ENCODE measurements at places on chromosomes 1 and 21. TPM values are rescaled to one million over a fixed set of nuclear protein-coding genes. Genes with fewer than 3 reads are reported as not detected.

Gene FAM110D
- 20.0 TPM for total RNA-seq

Gene TNFRSF14
- 21.2 TPM for total RNA-seq

Gene IQCC
- 5.9 TPM for total RNA-seq

DNA sequence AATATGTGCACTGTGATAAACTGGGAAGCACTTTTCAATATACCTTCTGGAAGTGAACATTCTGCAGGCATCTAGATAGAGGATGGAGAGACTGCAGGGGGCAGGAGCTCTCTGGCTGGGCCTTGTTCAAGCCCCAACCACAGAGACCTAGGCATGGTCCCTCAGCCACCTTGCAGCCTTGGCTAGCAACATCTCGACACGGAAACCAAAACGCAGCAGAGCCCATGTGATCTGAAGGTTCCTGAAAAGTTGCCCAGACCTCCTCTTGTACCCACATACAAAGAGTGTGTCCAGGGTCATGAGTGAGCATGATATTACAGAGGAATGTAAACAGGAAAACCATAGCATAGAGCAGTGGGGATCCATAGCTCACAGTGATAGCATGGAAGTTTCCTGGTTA lies 33.1 kb upstream of the SAMD11 start:
- no peak overlapping the region for H3K4me3 ChIP-seq
- no peak overlapping the region for H3K27ac ChIP-seq
- no peaks in the 10 kb centered on the region for H3K4me1 ChIP-seq
- H3K27me3 ChIP-seq = no peaks in the 10 kb centered on the region
- no peak for DNase-seq

DNA sequence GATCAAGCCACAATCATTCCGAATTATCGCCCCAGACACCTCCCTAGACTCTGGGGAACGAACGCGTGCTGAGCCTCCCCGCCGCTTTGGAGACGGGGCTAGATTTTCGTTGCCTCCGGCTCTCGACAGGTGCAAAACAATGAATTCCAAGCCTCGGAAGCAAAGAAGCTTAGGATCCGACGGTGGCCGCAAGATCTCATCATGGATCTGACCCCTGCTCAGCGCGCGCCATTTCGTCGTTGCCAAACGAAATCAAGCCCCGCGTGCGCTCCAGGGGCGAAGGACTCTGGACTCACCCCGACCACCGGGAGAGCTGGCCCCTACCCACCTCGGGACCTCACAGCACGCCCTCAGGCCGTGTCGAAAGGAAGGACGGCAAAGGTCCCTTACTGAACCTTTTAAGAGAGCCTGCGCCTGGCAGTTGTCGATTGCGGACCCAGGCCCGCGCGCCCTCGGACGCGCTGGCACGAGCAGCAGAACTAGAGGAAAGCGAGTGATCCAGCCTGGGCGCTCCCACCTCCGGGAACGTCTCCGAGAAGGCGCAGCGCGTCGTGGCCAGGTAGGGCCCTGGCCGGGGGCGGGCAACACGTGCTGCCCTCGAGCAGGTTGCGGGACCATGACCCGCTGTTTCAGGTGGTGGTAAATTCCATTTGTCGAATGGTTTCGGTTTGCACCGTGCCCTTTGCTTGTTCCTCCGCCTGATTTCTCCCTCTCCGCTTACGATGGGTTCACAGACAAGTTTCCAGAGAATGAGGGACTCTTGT lies 1.6 kb upstream of the RUNX3 start:
- no peaks in the 10 kb centered on the region for H3K36me3 ChIP-seq
- peak overlapping the region; percentile 15 for H3K4me3 ChIP-seq
- H3K27ac ChIP-seq = no peak overlapping the region
- H3K4me1 ChIP-seq = no peaks in the 10 kb centered on the region
- peaks cover 49% of the 10 kb centered on the region for H3K27me3 ChIP-seq
- DNase-seq = no peak

GRCh38 chr1:201260236-201260590 lies 23.1 kb upstream of the PKP1 start:
- no peaks in the 10 kb centered on the region for H3K36me3 ChIP-seq
- DNase-seq = no peak
- H3K4me1 ChIP-seq = no peaks in the 10 kb centered on the region
- no peaks in the 10 kb centered on the region for H3K27me3 ChIP-seq

All from uterus (tissue), 4 donors.